ENCODE measurements at places on chromosomes 11 and 22.

DNA sequence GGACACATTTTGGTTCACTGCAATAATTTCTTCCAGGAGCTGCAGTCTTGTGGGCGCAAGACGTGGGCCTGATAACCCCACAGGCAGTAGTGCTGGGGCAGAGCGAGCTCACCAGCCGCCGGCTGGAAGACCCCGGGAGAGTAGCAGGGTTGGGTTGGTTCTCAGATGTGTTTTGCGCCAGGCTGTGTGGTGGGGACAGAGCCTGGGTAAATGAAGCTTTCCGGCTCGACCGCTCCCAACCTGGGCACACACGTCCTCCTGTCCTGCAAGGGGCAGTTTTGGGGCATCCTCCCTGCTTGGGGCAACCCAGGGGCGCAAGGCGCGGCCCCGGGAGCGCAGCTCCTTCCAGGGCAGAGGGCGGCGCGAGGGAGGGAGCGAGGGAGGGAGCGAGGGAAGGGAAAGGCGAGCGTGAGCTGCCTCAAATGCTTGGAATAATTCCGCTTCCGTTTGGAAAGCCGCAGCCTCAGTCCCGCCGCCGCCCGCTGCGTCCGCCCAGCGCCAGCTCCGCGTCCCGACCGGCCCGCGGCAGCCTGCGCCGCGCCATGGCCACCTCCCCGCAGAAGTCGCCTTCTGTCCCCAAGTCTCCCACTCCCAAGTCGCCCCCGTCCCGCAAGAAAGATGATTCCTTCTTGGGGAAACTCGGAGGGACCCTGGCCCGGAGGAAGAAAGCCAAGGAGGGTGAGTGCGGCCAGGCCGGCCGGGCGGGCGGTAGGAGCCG, at the start of gene PARVA:
PARVA (plus strand) TSS at position 466 of the 718 bp plus-strand sequence; CDS start at position 543, 77 bp downstream.
- no peak for DNase-seq

GRCh38 chr22:30824711-30825110, 130.0 kb downstream of the OSBP2 start:
- DNase-seq = no peak

- no peak for DNase-seq
Observed at GRCh38 chr22:46564084-46564714, 26.8 kb upstream of the CELSR1 start.

DNA sequence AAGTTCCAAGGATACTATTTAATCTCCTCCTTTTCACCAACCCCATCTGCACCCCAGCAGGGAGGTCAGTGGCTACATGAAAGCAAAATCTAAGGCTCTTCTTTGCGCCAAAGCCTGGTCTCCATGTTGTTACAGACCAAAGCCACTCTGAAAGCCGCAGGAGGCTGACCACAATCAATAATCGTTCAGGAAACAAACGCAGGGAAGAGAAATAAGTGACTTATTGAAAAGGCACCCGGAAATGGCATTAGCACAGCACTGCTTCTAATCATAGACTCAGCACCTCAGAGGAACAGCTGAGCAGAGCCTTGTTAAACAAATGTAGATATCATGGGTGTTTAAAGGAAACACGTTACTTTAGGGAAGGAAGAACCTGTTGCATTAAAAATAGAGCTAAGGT, 183.9 kb downstream of the KIRREL3 start:
- no peak for DNase-seq

GRCh38 chr11:47857892-47858543, 9.9 kb upstream of the NUP160 start:
- DNase-seq = no peak

- no peak for DNase-seq
Observed at GRCh38 chr11:17400048-17400775, 11.8 kb upstream of the KCNJ11 start.

DNA sequence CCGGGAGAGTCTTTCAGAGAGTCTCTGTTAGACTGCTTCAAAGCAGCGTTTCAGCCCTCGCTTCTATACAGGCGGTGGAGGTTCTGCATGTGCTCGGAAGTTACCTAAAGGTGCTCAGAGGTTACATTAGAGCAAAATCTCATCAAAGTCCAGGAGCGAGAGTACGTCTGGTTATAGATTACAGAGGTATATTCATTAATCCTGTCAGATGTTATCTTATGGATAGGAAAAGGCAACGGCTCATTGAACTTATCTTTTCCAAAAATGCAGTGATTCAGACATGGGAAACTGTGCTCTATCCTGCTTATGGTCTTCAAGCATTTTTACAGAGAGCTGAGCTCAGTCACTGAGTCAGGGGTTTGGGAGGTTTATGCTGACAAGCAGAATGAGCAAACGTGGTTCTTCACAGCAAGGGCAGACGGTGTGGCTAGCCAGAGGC, 9.1 kb upstream of the ZBED5 start:
- no peak for DNase-seq

GRCh38 chr11:86523738-86524619, 148.4 kb downstream of the ME3 start:
- no peak for DNase-seq

GRCh38 chr11:123174196-123175183, 20.6 kb downstream of the CLMP start:
- no peak for DNase-seq

DNA sequence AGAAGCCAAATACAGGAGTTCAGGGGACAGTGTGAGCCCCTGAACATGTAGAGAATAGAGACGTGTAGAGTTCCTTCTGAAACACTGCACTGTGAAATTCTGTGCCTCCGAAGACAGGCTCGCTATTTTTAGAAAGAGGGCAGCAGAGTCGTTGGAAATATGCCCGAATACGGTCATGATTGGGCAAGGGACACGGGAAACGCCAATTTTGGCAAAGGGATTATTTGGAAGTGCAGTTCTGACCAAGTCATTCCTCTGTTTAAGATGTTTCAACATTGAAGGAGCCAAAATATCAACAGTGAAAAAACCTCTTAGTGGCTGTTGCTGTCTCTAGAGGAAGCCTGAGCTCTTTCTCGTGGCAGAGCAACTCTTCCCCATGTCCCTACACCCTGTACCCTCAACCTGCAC, 9.5 kb upstream of the CBX6 start:
- no peak for DNase-seq

DNA sequence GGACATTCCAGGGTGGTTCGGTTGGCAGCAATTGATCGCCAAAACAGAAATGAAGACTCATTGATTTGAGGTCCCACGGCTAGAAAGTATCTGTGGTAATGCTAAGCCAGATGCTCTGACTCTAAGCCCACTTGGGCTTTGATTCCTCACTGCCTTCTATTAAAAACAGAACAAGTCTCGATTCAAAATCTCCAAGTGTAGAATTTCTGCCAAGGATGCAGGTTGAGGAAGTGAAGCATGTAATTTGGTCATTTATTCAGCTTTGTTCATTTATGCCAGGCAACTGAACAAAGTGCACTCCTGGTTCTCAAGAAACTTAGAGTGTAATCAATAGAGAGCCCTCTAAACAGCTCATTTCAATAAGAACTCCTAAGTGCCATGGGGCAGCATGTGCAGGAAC, 2.3 kb upstream of the CEP295 start:
- DNase-seq = no peak

- DNase-seq = no peak
Observed at GRCh38 chr11:77146261-77147035, 18.4 kb downstream of the MYO7A start.

- DNase-seq = no peak
Observed at GRCh38 chr11:93193731-93194130, 4.1 kb downstream of the SLC36A4 start.

- no peak for DNase-seq
Observed at GRCh38 chr11:125179895-125180294, 15.3 kb downstream of the PKNOX2 start.

GRCh38 chr11:75966537-75967287, 151.7 kb downstream of the UVRAG start:
- no peak for DNase-seq

DNA sequence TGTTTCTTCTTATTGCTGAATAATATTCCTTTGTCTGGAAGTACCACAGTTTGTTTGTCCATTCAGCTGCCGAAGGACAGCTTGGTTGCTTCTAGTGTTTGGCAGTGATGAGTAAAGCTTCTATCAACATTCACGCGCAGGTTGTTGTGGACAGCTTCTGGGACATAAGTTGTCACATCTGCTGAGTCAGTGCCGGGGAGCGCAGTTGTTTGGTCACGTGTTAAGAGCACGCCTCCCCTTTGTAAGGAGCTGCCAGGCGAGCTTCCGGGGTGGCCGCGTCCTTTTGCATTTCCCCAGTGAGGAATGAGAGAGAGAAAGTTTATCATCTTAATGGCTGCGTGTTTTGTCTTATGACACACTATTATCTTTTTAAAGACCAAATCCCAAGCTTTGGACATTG, 30.3 kb downstream of the SAMM50 start:
- DNase-seq = no peak

GRCh38 chr11:47570651-47571356, 5.4 kb downstream of the PTPMT1 start:
- DNase-seq = no peak

GRCh38 chr11:37755521-37755920, 1157.5 kb upstream of the RAG2 start:
- no peak for DNase-seq

DNA sequence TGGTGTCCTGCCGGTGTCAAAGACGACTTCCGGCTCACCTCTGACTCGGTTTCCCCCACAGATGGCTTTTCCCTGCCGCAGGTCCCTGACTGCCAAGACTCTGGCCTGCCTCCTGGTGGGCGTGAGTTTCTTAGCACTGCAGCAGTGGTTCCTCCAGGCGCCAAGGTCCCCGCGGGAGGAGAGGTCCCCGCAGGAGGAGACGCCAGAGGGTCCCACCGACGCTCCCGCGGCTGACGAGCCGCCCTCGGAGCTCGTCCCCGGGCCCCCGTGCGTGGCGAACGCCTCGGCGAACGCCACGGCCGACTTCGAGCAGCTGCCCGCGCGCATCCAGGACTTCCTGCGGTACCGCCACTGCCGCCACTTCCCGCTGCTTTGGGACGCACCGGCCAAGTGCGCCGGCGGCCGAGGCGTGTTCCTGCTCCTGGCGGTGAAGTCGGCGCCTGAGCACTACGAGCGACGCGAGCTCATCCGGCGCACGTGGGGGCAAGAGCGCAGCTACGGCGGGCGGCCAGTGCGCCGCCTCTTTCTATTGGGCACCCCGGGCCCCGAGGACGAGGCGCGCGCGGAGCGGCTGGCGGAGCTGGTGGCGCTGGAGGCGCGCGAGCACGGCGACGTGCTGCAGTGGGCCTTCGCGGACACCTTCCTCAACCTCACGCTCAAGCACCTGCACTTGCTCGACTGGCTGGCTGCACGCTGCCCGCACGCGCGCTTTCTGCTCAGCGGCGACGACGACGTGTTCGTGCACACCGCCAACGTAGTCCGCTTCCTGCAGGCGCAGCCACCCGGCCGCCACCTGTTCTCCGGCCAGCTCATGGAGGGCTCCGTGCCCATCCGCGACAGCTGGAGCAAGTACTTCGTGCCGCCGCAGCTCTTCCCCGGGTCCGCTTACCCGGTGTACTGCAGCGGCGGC, 5.5 kb downstream of the B3GNT6 start:
- no peak for DNase-seq

GRCh38 chr22:42560381-42560780, 6.6 kb downstream of the SERHL2 start:
- DNase-seq = no peak

GRCh38 chr11:47216121-47216798, 1.5 kb downstream of the DDB2 start:
- peak; percentile 58 for DNase-seq

- DNase-seq = no peak
Observed at GRCh38 chr11:32358729-32359128, 76.6 kb downstream of the WT1 start.

- no peak for DNase-seq
Observed at GRCh38 chr11:11977206-11977938, 31.1 kb downstream of the DKK3 start.

- DNase-seq = no peak
Observed at GRCh38 chr11:45272701-45273100, 13.4 kb downstream of the SYT13 start.

GRCh38 chr22:47066616-47066905, 304.1 kb downstream of the TBC1D22A start:
- no peak for DNase-seq

DNA sequence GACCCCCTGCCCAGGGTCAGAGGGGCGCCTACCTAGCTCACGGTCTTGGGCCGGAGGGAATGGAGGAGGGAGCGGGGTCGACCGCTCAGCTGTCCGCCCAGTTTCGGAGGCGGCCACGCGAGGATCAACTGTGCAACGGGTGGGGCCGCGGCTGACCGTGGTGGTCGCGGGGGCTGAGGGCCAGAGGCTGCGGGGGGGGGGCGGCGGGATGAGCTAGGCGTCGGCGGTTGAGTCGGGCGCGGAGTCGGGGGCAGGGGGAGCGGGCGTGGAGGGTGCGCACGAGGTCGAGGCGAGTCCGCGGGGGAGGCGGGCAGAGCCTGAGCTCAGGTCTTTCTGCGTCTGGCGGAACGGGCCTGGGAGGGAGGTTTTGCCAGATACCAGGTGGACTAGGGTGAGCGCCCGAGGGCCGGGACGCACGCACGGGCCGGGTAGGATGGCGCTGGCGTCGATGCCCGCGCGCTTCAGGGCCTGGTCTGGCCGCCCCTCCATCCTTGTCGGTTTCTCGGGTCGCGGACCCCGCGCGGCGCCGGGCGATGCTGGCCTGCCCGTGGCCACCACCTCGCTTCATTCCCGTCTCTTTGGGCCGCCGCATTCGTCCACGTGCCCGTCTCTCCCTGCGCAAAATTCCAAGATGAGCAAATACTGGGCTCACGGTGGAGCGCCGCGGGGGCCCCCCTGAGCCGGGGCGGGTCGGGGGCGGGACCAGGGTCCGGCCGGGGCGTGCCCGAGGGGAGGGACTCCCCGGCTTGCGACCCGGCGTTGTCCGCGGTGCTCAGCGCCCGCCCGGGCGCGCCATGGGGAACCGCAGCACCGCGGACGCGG, at the start of gene DRD4:
DRD4 (plus strand) TSS at position 759 of the 822 bp plus-strand sequence; CDS start at position 795, 36 bp downstream.
- DNase-seq = no peak

DNA sequence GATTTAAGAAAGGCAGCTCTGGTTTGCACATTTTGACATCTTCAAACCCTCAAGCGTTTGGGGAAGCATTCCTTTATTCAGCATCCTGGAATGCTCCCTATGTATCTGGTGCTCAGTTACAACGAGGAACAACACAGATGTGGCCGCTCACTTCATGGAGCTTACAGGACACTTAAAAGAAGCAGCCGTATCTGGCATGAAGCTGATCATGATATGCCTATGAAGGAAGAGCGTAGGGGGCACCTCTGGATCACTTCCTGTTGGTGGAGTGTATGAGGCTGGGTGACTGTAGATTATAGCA, 72.3 kb upstream of the TP53I11 start:
- DNase-seq = no peak

GRCh38 chr11:118699506-118700220, 20.2 kb upstream of the TREH start:
- DNase-seq = peak; percentile 32
